Activated CD8-positive, alpha-beta T cell treated with anti-CD3 and anti-CD28 coated beads for 36 hours (primary cell): ENCODE measurements at places on chromosomes 7 and 10.

DNA sequence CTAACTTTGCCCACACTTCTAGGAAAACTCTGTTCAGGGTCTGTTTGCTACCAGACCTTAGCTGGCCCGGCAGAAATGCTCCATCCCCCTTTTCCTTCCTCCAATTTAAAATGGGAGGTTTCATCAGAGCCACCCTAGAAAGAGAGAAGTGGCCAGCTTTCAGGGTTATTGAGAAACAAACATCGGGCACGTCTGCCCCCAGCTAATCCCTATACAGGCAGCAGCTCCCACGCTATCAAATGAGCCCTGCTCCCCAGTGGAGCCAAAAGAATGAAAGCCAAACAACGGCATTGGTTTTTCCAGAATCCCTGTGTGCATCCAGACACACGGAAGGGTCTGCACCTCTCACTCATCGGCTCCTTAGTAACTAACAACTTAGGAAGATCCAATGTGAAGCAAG lies 132.5 kb downstream of the GRID1 start:
- no peak for DNase-seq

GRCh38 chr10:1175956-1176565 lies 119.9 kb downstream of the WDR37 start:
- no peak for DNase-seq

DNA sequence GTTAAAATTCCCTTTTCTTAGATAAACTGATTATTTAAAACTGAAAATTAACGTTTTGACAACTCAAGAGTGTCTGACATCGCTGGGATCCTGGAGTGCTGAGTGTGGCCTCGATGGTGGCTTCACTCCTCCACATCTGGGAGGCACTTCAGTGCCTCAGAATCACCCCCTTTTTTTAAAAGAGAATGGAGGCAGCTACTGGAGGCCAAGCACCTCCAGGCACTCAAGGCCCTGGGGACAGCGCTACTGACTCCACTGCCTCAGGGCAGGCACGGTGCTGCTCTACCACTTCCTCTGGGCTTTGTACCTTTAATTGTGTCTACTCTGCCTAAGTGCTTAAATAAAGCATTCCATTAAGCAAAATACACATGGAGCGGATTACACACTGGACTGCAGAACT lies 27.2 kb upstream of the NCAPG2 start:
- no peak for DNase-seq

- DNase-seq: no peak
Measured at GRCh38 chr7:131543298-131543697, 13.1 kb downstream of the PODXL start.

DNA sequence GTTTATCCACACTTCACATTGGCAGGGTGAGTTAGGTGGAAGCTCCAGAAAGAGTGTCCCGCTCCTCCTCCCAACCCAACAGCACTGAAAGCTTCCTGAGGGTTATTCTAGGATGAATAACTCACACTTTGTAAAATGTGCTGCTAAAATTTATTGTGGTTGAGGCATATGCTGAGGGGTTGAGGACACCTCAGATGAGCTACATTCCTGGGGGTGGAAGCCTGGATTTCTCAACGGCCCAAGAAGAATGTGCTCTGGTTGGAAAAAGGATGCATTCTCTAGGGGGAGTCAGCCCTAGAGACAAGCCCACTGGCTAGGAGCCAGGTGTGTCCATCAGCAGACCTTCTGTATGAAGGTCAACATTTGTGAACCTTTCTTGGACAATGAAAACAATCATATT lies 91.5 kb upstream of the PDE1C start:
- no peak for DNase-seq

GRCh38 chr7:782718-783449 lies 49.4 kb upstream of the SUN1 start:
- DNase-seq: no peak

DNA sequence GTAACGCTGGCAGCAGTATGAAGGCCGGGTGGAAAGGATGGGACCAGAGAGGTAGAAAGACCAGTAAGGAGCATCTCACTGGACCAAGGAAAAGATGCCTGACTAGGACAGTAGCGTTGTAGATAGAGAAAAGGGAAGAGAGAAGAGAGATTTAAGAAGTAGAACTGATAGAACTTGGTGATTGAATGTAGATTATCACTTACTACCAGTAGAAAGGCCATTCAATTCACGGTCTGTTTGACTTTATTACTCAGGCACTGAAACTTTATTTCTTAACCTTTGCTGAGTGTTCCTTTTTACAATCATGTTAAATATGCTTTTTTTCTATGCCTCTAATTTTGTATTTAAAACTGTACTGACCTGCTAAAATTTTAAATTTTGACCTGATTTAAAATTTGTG lies 12.2 kb downstream of the MCU start:
- DNase-seq: no peak

GRCh38 chr7:47087866-47088265 lies 494.0 kb downstream of the TNS3 start:
- DNase-seq: no peak

DNA sequence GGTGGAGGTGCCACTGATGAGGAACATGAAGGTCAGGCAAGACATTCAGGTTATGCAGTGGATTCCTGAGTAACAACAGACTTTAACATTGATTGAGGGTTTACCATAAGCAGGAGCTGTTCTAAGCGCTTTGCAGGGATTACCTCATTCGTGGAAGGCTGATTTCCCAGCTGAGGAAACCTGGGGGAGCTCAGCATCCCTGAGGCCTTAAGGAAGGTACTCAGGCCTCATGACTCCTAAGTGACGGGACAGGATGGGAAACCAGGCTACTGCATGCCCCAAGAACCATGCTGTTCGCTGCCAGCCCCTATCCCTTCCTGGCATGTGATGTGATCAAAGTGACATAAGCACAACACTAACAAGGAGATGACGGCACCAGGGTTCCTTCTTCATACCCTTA lies 143.6 kb upstream of the NFE2L3 start:
- no peak for DNase-seq

- no peak for DNase-seq
Measured at GRCh38 chr7:35254496-35255442, 869 bp upstream of the TBX20 start.

- DNase-seq: no peak
Measured at GRCh38 chr10:9035355-9035754, 980.9 kb downstream of the GATA3 start.

- DNase-seq: no peak
Measured at GRCh38 chr7:158590181-158590530, 2.5 kb upstream of the PTPRN2 start.

DNA sequence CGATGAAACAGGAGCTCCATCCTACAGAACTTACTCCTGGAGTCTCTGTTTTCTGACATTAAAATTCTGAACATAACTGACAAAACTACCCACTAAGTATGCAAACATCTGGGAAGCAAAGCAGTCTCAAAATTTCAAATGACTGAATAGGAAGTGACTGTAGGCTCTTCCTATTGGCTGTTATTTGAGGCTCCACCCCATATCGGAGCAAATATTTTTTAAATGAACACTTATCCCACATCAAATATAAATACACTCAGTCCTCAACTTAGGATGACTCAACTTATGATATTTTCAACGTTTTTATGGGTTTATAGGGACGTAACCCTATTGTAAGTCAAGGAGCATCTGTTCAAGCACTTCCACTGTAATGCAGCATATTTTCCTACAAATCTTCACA lies 8.8 kb downstream of the HSPA12A start:
- no peak for DNase-seq

GRCh38 chr10:44723082-44723481 lies 188.1 kb upstream of the TMEM72 start:
- no peak for DNase-seq

GRCh38 chr10:69261184-69261583 lies 17.1 kb upstream of the HK1 start:
- DNase-seq: no peak

GRCh38 chr10:133254421-133255120 lies 16.9 kb downstream of the VENTX start:
- DNase-seq: no peak

DNA sequence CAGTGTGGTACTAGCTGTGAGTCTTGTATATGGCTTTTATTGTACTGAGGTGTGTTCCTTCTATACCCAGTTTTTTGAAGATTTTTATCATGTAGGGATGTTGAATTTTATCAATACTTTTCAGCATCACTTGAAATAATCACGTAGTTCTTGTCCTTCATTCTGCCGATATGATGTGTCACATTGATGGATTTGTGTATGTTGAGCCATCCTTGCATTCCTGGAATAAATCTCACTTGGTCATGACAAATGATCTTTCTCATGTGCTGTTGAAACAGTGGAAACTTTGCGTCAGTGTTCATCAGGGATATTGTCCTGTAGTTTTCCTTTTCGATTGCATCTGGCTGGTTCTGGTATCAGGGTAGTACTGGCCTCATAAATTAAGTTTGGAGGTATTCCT lies 7.1 kb upstream of the PRKAR1B start:
- no peak for DNase-seq

DNA sequence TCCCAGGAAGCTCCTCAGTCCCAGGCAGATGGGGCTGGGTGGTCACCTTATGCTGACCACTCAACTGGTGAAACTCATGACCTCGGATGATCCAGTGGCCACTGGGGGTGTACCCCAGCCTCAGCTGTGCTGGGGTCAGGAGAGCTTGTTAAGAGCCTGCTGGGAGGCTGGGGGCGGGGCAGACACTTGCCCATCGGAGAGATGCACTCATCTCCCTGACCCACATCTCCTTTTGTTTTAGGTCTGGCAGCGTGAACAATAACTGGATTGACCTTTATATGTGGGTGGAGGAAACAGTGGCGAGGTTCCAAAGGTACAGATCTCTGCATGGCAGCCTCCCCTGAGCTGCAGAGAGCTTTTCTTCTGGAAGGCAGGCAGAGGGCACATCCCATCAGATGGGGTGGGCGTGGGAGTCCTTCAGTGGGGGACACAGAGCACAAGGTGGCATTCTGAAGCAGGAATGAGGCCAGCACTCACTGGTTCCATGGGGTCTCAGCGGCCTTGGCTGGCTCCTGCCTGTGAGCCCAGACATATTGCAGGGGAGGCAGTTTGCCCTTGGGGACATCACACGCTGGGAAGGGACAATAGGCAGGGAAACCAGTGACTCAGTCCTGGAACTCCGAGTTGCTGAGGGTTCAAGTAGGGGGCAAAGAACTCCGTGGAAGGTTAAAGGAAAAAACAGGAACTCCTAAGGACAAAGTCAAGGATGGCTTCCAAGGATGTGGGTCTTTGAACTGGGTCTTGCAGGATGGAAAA lies 5.2 kb downstream of the ANTXRL start:
- DNase-seq: no peak

DNA sequence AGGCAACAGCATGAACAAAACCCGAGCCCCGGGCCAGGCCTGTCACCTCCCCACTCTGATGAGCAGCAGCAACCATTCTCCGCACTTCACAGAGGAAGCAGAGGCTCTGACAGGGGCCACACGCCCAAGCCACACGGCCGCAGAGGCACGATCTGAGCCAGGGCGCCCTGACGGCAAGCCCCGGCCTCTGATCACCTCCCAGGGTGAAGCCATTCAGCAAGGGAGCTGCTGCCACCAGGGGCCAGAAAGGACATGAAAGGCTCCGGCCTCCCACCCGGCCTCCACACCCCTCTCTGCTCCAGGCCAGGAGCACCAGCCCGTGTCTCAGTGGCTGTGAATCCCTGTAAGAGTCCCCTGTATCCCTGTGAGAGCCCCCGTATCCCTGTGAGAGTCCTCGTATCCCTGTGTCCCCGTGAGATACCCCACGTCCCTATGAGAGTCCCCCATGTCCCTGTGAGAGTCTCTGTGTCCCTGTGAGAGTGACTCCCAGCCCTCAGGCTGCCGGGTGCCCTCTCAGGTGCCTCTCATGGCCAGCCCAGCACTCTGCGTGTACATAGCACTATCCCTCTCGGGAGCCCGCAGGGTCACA lies 187.8 kb downstream of the MAD1L1 start:
- no peak for DNase-seq

- DNase-seq: no peak
Measured at GRCh38 chr10:71423901-71424300, 27.2 kb downstream of the CDH23 start.

GRCh38 chr10:32409741-32410140 lies 36.2 kb upstream of the CCDC7 start:
- DNase-seq: no peak

DNA sequence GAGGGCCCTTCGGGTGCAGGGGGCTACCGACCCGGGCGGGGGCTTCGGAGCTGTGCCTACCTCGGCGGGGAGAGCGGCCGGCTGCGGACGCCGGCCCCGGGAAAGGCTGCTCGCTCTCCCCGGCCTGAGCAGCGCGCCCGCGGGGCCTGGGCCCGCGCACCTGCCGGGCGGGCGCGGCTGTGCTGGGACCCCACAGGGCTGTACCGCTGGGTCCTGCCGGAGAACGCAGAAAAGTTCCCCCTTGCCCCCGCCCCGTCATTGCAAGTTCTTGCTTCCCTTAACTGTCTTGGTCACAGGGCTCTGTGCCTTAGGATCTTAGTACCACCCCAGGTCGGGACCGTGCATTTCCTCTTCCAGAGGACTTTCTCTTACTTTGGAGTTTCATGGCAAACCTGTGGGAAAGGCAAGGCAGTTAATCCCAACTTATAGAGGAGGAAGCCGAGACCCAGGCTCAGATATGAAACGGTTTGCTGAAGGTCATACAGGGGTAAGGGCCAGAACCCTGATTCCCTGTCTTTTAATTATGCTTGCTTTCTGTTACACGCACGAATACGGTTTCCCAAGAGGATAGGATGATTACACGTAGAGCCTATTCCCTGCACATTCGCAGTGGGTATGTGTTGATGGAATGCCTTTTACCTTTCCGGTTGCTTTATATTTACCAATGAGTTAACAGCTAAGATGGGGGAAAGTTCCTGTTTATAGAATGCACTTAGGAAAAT lies 652 bp downstream of the PCGF5 start:
- DNase-seq: peak; percentile 45

DNA sequence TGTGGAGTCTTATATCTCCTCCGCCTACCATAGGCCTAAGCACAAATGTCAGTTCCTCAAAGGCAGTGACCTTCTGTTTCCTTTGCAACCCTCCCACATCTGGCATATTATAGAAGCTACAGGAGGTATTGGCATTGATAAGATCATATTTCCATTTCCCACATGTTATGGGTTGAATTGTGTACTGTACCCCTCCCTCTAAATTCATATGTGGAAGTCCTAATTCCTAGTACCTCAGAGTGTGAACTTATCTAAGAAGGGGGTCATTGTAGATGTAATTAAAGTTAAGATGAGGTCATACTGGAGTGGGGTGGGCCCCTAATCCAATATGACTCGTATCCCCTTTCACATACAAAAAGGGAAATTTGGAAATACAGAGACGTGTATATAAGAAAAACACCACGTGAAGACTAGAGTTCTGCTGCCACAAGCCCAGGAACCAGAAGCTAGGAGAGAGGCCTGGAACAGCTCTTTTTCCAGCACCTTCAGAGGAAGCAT lies 6.1 kb upstream of the LAMB4 start:
- peak; percentile 36 for DNase-seq

DNA sequence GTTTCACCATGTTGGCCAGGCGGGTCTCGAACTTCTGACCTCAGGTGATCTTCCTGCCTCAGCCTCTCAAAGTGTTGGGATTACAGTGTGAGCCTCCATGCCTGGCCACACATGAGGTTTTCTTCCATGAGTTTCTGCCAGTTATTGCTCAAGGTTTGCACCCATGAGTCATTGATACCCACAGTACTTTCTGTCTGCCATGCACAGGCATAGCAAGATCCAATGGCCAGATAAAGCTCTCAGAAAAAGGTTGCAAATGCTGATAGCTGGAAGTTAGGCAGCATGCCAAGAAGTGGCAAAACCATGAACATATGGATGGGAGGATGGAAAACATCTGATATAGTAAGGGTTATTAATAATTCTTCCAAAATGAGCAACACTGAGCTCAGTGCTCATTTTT lies 298.7 kb upstream of the NRG3 start:
- no peak for DNase-seq
